H9 (cell line): ENCODE measurements at places on chromosomes 2 and 18.

DNA sequence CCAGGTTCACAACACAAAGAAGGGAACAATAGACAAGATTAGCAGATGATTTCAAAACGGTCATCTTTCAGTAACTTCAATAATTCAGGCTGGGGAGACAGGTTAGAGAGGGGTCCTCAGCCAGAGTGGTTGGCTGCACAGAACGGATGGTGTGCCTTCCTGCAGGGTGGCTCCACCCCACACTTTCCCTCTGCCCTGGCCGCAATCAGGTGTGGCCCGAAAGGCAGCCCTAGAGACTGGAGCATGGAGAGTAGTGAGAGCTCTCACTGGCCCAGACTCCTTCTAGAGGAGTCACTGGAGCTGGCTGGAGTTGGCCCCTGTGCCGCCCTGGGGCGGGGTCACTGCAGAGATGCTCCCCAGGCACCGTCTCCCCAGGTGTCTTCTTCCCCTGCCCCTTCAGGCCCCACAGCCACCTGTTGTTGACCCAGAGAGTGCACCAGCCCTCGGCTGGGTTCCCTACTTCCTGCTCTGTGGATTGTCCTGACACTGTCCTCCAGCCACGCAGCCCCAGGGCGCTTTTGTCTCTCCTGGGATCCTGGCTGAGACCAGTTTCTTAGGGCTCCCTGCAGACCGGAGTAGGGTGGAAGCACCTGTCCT lies 126.8 kb downstream of the PXDN start:
- no peak overlapping the region for H3K27ac ChIP-seq
- peaks cover 13% of the 10 kb centered on the region; the same call in 1 of the 2 replicates for H3K4me1 ChIP-seq
- peaks cover 37% of the 10 kb centered on the region for H3K36me3 ChIP-seq
- no peak overlapping the region for H3K4me3 ChIP-seq
- H3K27me3 ChIP-seq: no peaks in the 10 kb centered on the region

DNA sequence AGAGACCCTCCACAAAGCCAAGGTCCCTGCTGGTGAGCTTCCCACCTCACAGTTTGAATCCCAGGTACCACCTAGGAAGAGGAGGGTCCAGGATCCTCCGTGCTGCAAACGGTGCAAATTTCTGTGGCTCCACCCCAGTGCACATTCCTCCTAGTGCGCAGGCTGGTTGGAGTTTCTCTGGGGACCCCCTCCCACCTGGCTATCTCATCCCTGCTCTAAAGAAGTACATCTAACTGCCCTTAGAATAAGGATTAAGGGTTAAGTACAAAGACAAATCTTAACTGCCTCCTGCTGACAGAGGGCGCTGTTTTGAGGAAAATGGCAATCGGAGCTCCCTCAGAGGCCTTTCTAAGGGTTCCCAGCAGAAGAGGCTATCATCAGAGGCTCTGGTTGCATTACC lies 109.6 kb upstream of the FSIP2 start:
- H3K27me3 ChIP-seq: no peaks in the 10 kb centered on the region
- H3K27ac ChIP-seq: no peak overlapping the region
- H3K36me3 ChIP-seq: no peaks in the 10 kb centered on the region
- peak; percentile 85 for DNase-seq
- H3K4me3 ChIP-seq: no peak overlapping the region

DNA sequence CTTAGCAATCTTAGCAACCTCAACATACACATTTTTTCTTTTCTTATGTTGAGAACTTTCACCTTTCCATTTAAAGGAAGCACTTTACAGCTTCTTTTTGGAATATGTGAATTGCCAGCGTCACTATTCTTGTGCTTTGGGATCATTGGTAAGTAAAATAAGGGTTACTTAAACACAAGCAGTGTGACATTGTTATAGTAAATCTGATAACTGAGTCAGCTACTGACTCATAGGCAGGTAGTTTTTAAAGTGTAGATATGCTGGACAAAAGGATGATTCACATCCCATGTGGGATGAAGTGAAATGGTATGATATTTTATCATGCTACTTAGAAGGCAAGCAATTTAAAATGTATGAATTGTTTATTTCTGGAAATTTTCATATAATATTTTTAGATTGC lies 637.2 kb downstream of the DCDC2C start:
- H3K36me3 ChIP-seq: peaks cover 2% of the 10 kb centered on the region; the same call in 1 of the 3 replicates

GRCh38 chr2:111050701-111051376 lies 69.9 kb upstream of the BCL2L11 start:
- no peaks in the 10 kb centered on the region for H3K4me1 ChIP-seq
- no peak overlapping the region for H3K27ac ChIP-seq
- H3K27me3 ChIP-seq: no peaks in the 10 kb centered on the region
- H3K36me3 ChIP-seq: peaks cover 5% of the 10 kb centered on the region; the same call in 2 of the 3 replicates
- DNase-seq: no peak

- H3K4me1 ChIP-seq: no peaks in the 10 kb centered on the region
- peaks cover 57% of the 10 kb centered on the region for H3K36me3 ChIP-seq
- no peak overlapping the region for H3K27ac ChIP-seq
- no peak for DNase-seq
Measured at GRCh38 chr2:26202981-26203490, 30.1 kb downstream of the GAREM2 start.

- no peaks in the 10 kb centered on the region for H3K4me1 ChIP-seq
- H3K27ac ChIP-seq: no peak overlapping the region
- peaks cover 8% of the 10 kb centered on the region; the same call in 2 of the 3 replicates for H3K36me3 ChIP-seq
- H3K4me3 ChIP-seq: no peak overlapping the region
Measured at GRCh38 chr2:25420820-25421237, 79.1 kb upstream of the DNMT3A start.

DNA sequence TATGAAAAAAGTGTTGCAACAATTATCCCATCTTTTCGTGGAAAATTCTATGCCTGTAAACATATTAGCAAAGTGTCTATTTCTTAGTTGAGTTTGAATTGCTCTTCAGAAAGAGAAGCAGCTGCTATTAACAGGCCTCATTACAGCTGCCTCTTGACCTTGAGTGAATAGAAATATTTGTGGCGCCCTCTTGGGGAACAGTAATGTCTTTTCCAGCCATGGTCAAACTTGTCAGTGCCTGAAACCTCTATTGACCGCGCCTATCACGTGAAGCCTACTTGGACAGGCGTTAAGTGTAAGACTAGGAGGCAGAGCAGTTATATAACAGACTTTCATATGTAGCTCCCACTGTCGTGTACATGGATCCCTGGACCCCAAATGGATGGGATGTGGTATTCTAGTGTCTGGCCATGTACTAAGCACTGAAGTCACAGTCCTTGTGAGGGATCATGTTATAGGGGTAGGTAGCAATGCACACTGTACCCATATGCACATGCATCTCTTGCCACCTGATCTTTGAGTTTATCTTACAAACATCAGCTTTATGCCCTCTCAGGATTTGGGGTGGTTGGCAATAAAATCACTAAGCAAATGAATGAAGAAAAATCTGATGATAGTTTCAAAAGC lies 245.0 kb downstream of the PTGR3 start:
- no peaks in the 10 kb centered on the region for H3K4me1 ChIP-seq
- no peak overlapping the region for H3K4me3 ChIP-seq
- H3K27ac ChIP-seq: no peak overlapping the region
- H3K36me3 ChIP-seq: peaks cover 5% of the 10 kb centered on the region; the same call in 1 of the 2 replicates
- no peaks in the 10 kb centered on the region for H3K27me3 ChIP-seq

GRCh38 chr2:45938649-45939511 lies 287.4 kb downstream of the PRKCE start:
- no peak overlapping the region for H3K27ac ChIP-seq
- no peaks in the 10 kb centered on the region; the same call in 1 of the 2 replicates for H3K4me1 ChIP-seq
- no peaks in the 10 kb centered on the region for H3K27me3 ChIP-seq
- no peak overlapping the region for H3K4me3 ChIP-seq
- no peaks in the 10 kb centered on the region for H3K36me3 ChIP-seq

DNA sequence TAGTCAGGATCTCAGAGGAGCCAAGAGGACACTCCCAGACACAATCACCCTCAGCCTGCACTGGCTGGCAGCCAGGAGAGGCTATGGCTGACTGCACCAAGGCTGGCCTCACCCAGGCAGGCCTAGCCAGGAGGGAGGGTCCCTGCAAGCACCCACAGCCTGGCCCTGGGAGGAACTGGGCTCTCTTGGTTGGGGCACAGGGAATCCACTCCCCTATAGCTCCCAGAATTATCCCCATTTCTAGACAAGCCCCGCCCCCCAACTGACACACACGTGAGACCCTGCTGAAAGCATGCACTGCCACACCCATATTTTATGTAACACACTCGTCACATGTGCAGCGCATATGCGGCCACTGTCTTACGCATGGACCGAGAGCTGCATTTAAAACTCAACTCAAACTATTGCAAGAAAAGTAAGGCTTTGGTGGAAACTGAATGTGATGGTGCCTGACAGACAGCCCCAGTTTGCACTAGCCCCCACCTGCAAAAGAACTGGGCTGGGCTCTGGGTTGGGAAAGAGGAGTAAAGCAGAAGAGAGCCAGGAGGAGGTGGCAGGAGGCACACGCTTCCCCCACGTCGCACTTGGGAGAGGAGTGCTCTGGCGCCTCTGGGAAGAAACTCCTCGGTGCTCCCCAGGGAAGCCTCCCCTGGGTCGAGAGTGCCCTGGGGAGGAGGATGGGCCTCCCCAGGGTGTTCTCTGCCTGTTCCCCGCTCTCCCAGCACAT lies 28.9 kb upstream of the ARHGEF4 start:
- H3K27ac ChIP-seq: no peak overlapping the region
- DNase-seq: no peak
- H3K4me1 ChIP-seq: no peaks in the 10 kb centered on the region; the same call in 1 of the 2 replicates
- no peaks in the 10 kb centered on the region for H3K27me3 ChIP-seq
- H3K4me3 ChIP-seq: no peak overlapping the region; the same call in 2 of the 3 replicates
- no peaks in the 10 kb centered on the region for H3K36me3 ChIP-seq

- H3K27ac ChIP-seq: no peak overlapping the region
- no peaks in the 10 kb centered on the region for H3K4me1 ChIP-seq
- H3K27me3 ChIP-seq: no peaks in the 10 kb centered on the region
- H3K36me3 ChIP-seq: no peaks in the 10 kb centered on the region
- no peak for DNase-seq
Measured at GRCh38 chr2:8343031-8343430, 338.8 kb upstream of the ID2 start.

GRCh38 chr2:42328148-42328833 lies 32.7 kb downstream of the COX7A2L start:
- no peak for DNase-seq
- no peak overlapping the region for H3K27ac ChIP-seq
- H3K36me3 ChIP-seq: peaks cover 41% of the 10 kb centered on the region
- H3K4me3 ChIP-seq: no peak overlapping the region
- H3K27me3 ChIP-seq: no peaks in the 10 kb centered on the region

DNA sequence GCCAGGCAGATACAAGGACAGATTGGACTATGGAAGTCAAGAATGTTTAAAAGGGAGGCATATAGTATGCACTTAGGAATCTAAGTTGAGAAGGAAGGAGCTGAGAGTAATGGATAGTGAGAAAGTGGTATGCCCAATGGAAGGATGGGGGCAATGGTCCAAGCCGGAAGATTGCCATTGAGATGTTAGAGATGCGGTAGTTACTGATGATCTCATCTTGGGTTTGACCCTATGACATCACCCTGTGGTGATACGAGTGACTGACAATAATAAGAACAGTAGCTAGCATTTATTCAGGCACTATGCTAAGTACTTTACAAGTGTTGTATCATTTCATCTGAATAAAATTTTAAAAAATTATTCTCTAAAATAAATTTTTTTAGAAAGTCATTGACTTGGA lies 38.5 kb upstream of the ACMSD start:
- peaks cover 13% of the 10 kb centered on the region for H3K36me3 ChIP-seq
- H3K4me3 ChIP-seq: no peak overlapping the region
- no peak overlapping the region for H3K27ac ChIP-seq
- no peak for DNase-seq
- H3K27me3 ChIP-seq: no peaks in the 10 kb centered on the region

DNA sequence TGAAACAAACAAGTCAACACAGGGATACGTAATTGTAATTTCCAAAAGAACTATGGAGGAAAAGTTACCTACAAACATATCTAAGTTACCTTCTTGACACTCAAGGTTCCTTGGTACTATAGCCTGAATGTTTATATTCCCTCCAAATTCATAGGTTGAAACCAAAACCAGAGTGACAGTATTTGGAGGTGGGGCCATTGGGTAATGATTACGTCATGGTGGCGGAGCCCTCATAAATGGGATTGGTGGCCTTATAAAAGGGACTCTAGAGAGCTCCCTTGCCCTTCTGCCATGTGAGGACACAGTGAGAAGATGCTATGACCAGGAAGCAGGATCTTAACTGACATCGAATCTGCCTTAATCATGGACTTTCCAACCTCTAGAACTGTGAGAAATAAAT lies 87.3 kb downstream of the PMAIP1 start:
- DNase-seq: no peak
- no peak overlapping the region for H3K27ac ChIP-seq
- H3K4me3 ChIP-seq: no peak overlapping the region
- H3K4me1 ChIP-seq: no peaks in the 10 kb centered on the region

DNA sequence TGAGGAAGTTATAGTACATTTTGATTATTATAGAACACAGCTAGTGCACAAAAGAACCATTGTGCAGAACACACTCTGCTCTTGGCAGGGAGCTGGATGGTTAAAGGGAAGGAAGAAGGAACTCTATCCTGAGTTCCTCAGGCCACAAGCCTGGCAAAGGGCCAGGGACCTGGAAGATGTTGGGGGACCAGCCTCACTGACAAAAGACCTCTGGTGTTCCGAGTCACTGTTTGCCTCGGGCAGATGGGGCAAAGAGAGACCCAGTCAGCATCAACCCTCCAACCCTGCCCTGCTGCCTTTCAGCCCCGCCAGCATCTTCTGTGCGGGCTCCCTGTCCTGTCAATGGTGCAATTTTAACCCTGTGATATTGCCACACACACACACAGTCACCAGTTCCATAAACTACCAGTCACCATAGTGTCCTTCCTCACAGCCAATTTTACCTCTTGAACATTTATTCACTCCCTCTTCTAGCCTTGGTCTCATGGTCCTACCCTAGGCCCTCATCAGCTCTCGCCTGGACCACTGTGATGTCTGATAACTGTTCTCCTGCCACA lies 21.9 kb downstream of the NEMP2 start:
- H3K27ac ChIP-seq: no peak overlapping the region
- no peaks in the 10 kb centered on the region for H3K36me3 ChIP-seq
- no peak overlapping the region for H3K4me3 ChIP-seq
- no peak for DNase-seq
- H3K4me1 ChIP-seq: no peaks in the 10 kb centered on the region

DNA sequence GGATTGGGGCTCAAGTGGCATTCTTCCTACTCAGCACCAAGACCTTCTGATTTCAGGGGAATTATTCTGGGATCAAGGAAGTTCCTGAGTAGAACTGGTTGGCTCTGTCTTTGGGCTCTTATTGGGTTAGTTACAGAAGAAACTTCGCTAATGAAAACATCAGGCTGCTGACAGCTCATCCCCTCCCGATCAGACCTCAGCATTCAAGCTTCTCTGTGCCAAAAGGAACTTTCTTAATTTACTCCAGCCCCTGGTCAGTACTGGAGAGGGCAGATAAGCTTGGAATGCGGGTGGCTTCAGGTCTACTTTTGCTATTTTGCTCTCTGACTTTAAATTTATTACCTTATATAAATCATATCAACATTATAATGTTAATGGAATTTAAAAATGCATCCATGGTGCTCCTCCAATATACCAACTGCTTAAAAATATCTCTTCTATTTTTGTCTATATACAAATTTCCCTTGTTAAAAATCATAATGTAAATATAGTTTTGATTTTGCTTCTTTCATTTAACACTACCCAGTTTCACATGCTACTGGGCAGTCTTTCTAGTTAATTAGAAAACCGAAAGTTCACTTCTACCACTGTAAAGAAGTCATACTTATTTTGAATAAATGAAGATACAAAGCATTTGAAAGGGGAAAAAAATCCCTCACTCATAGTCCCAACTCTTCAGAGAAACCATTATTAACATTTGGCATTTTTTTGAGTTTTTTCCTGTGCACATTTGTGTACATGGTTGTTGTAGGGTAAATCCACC lies 34.4 kb downstream of the PCARE start:
- H3K4me3 ChIP-seq: no peak overlapping the region
- H3K4me1 ChIP-seq: peaks cover 3% of the 10 kb centered on the region; the same call in 1 of the 2 replicates
- DNase-seq: no peak
- H3K27me3 ChIP-seq: no peaks in the 10 kb centered on the region
